NCI-H1694 (cell line): ENCODE measurements at places on chromosomes 11 and 22.

GRCh38 chr11:57214098-57214417 is 23.0 kb downstream of the APLNR start:
- no peak for DNase-seq

DNA sequence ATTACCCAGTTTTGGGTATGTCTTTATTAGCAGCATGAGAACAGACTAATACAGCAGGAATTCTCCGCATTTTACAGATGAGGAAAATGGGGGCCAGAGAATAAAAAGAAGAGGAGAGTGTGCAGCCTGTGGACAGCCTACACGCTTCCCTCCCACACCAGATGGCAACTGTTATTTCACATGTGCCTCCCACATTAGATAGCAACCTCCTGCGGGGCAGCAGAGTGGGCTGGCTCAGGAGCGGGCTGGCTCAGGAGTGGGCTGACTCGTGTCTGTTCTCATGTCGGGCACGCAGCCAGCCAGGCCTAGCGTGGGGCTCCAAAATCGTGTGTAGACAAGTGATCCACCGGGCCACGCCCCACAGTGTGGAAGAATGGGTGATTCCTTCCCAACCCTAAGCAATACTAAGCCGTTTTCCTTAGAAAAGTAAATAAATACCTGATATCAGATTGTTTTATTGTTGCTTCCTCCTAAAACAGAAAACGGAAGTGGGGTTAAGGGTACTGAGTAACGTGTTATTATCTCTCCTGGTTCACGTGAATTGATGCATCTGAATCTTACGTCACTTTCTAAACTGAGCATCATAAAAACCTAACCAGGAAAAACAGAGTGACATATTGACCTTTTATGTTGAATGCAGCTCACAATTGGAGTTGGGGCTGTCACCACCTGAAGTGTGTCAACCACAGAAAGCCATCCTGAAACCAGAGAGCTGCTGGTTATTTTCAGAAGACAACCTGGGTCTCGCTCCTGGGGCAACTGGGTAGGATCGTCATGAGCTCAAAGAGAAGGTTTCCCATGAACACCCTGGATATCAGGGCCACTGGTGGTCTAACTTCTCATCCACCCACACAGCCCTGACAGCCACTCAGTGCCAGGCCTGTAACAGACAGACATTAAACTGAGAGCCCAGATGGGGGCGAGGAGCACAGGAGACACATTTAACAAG is 3.3 kb downstream of the TTLL1 start:
- DNase-seq: no peak

- DNase-seq: no peak
These were observed 10.3 kb downstream of the MRPL21 start for GRCh38 chr11:68893282-68893681.

- DNase-seq: no peak
These were observed 60.6 kb downstream of the FAM83F start for GRCh38 chr22:40055143-40055883.

GRCh38 chr22:20174785-20175596 is 24.1 kb upstream of the CCDC188 start:
- DNase-seq: no peak
